LNCaP clone FGC (cell line): ENCODE measurements at places on chromosomes 7 and 10.
A peak's percentile ranks its signal among the peaks of the same experiment; 100 is the strongest.

DNA sequence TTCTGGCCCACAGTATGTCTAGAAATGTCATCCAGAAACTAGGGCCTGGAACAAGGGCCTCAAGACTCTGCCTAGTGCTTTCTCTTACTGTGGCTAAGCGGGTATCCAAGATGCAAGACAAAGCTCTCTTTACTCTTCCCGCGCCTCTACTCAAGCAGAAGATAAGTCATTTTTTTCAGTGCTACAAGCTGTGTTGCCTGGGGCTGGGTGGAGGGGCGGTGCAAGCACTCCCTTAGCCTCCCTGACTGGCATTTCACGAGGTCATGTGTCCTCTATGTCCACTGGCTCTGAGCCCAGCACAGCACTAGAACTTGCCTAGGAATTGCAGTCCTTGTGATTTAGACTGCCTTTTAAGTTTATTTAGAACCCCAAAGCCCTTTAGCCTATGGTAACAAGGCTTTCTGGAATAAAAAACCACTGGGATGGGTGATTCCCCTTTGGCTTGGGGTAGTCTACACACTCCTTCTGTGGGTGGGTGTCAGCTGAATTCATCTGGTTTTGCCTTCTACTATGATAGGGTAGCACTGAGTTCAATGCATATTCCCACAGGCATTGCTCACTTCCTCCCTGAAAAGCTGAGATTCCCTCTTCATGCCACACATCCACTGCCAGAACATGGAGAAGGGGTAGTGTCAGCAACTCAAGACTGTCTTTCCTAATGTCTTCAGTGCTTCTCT is 371.8 kb upstream of the KCND2 start:
- DNase-seq, result no peak

GRCh38 chr10:30114881-30115625 is 55.7 kb upstream of the JCAD start:
- DNase-seq, result peak; percentile 22

DNA sequence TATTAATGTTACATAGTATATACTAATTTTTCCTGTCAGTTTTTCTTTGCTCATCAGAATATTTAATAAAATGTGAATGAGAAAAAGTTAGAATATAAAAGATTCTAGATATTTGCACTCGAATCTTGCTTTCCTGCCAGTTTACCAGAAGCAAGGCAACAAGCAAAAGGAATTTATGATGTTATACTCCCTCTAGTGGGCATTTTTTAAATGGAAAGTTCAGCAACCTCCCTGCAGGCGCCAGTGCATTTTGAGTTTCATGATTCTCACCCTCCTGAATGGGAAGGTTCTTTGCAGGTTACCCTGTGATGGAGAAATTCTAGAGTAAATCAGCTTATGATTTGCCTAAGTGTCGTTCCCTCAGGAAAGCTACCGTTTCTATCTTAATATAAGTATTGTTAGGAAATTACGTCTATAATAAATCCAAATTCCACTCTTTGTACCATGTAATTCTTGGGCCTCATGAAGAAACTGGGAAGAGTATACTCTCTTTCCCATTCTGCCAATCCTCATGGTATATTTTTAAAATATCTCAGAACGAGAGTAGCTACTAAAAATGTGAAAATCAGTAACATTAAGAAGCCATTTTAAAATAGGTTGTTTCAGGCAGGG is 350.0 kb downstream of the CRPPA start:
- peak; percentile 46 for DNase-seq

- DNase-seq, result no peak
Observed at GRCh38 chr10:111984057-111984456, 199.5 kb downstream of the GPAM start.

DNA sequence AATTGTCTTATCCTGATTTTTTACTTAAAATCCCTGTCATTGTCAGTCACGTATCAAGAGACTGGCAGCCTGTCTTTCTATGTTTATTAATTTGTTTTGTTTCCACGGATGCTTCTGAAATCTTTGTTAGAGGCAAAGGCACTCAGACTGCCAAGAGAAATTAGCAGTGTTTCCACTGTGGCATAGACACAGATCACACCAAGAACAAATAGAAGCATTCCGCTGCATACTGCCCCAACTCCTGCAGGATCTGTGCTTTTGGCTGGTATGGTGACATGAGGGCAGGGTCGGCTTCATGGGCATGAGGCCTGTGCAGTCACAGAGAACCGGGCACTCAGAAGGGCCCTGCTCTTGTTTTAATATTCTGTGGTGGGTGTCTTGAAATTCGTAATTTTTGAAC is 18.4 kb downstream of the CLDN12 start:
- no peak for DNase-seq

DNA sequence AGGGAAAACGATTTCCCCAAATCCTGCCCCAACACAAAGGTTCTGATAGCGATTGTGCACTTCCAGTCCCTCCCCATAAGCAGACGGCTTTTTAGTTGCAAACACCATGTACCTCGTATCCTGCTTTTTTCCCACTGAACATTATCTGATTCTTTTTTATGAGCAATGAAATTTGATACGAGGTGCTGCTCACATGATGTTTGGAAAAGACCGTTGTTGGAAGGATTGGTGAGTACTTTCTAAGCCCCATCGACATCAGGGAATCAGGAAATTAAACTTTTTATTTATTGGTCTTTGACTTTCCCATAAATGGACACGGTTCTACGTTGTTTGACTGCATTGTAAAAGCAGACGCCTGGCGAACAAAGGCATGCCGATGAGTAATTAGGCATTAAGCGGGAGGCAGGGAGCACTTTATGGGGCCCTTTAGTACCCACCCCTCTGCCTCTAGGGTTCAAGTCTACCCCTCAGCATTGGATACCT is 49.4 kb downstream of the TEX36 start:
- DNase-seq, result peak; percentile 100

DNA sequence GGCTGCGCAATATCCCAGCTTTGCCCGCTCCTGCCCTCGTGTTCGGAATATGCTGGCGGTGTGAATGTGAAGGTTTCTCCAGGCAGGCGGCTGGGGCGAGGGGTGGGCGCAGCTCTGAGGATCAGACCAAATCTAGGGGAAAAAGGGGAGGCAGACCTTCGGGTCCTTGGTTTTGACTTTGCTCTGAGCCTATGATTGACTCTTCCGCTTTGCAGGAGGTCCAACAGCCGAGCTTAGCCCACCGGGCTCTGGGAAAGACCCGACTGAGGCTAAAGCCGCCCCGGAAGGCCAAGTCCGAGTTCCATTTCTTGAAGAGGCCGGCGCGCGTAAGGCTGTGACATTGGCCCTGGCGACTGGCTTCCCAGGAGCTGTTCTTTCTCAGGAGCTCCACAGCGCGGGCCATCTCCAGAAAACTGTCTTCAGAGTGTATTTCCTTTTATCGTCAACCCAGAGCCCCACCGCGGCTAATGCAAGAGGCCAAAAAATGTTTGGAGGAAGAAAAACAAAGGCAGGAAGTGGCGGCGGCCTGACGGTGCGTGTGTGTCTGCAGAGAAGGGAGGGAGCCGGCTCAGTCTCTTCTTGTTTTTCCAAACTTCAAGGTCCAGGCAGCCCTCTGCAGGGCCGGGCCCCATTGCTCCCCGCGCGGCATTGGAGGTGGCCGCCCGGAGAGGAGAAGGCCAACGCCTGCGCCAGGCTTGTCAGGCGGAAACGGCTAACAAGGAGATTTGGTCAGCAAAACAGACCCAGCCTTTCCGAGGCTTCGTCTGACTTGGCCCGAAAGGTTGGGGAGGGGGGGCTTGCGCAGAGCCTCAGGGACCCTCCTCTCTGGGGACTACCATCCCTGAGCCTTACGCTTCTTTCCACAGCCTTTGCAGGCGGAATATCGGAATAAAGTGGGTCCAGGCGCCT is 3.6 kb upstream of the HOXA11 start:
- DNase-seq, result no peak
